ENCODE measurements at places on chromosomes 2 and 18.

DNA sequence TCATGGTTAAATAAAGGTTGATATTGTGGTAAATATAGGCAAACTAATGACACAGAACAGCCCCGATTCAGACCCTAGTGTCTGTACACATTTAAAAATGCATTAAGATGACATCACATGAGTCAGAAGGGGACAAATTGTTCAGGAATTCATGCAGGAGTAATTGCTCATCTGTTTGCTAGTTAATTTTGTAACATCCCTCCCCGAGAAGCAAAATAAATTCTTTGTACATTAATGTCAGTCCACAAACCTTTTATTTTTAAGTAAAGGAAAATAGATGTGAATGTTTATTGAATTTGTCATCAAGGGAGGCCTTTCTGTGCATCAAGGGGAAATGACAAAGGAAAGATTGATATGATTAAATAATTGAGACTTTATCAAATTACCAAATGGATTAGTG lies 69.9 kb downstream of the SH3BP4 start:
- no peak for DNase-seq

GRCh38 chr18:60024857-60025256 lies 125.1 kb downstream of the PMAIP1 start:
- no peak for DNase-seq

DNA sequence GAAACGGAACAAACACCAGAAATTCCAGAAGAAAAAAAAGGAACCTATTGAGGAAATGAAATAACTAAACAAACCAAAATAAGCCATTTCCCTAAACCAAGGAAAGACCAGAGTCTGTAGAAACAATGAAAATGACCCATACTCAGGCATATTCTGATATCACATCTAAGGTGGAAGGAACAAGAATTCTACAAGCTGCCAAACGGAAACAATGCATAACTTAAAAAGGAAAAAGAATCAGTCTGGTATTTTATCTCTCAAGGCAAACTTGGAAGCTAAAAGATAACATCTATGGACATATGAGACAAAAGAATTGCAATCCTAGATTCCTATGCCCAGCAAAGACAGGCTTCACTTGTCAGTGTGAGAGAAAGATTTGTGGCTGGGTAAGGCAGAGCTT lies 326.2 kb downstream of the PDE11A start:
- no peak for DNase-seq

DNA sequence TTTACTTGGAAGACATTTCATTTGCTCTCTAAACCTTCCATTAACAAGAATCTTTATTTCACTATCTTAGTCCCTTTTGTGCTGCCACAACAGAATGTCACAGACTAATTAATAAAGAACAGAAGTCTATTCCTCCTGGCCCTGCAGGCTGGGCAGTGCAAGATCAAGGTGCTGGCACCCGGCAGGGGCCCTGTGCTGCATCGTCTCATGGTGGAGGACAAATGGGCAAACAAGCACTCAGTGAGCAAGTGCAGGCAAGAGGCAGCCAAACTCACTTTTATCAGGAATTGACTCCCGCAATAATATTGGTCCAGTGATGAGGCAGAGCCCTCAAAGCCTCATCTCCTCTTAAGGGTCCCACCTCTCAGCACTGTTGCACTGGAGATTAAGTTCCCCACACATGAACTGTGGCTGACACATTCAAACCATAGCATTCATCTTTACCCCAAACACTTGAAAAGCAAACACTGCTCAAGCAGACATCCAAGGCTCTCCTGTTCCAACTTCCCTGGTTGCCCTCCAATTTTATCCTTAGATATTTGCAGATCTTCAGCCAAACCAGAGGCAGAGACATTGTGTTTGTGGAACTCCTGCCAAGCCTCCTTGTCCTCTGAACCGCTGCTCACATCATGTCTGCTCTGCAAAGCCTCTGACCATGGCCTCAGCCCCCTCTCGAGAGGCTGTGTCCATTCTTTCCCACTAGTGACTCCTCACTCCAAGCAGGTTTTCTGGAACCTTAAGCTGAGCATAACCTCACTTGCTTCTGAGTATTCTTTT lies 404.4 kb upstream of the SOX11 start:
- DNase-seq: peak; percentile 62

DNA sequence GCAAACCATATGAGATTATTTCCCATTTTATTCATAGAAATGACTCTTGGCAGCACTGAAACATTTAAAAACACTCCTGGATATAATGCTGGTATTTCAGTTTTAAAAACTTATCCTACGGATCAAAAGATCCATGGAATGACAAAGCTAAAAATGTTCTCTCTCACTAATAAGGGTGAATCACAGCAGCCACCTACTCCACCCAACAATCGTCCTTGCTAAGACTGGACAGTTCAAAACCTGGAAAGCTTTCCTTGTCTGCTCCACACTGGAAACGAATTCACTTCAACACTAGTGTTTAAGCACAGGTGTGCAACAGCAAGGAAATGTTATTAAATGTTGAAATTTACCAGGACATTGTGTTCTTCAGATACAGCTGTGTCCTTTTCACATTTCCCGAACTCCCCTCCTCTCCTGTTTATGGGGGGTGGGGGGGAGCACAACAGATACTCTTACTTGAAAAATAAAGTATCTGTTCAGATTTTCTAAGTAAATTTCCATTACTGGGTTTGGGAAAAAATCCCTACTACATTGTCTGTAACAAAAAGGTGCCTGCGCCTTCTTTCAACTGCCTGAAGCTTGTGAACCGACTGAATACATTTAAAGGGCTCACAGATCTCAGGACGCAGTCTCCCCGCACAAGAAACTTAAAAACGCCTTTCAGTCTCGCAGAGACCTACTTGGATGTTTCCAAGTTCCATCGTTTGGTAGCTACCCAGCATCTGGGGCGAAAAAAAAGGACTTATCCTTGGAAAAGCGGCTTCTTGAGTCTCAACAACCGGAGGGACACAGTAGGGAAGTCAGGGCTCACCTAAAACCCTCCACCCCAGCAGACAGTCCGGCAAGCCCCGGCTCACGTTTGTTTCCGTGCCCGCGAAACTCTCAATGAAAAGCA lies 1.3 kb downstream of the YWHAQ start:
- DNase-seq: no peak

GRCh38 chr2:120509213-120509815 lies 163.4 kb downstream of the INHBB start:
- no peak for DNase-seq

DNA sequence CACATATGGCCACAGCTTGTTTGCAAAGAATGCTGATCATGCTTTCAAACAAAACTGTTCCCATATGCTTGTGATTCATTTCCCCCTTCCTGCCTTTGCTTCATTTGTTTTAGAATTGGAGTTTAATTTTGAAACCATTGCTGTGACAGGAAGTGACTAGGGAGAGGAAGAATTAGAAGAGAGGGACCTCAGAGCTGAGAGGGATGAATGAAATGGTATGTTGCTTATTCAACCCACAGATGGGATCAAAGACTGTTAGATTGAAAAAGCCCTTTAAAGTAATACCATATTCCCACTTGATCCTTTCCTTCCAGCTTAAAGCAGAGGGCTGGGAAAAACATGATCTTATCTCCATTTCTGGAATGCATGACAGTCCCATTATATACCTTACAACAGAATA lies 106.2 kb upstream of the RNF152 start:
- DNase-seq: no peak

DNA sequence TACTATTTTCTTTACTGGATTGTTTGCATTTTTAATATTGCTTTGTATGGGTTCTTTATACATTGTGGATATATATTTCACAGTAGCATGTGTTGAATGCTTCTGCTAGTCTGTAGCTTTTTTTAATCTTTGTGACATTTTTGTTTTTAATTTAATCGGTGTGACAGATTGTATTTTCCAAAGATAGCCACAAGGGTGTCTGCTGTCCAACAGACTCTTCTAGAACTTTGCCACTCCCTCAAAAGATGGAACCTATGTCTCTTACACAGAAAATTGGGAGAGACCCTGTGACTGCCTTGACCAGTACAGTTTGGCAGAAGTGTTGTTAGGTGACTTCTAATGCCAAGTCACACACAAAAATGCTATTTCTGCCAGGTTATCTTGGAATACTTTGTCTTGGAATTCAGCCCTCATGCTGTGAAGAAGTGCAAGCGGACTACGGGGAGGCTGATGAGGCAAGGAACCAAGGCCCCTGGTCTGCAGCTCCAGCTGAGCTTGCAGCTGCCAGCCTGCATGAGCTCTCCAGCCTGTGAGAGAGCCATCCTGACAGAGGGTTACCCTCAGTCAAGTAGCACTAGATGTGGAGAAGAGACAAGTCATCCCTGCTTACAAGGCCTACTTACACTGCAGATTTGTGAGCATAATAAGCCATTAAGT lies 110.8 kb downstream of the TDRD15 start:
- no peak for DNase-seq

GRCh38 chr2:65402323-65402722 lies 30.1 kb downstream of the SPRED2 start:
- DNase-seq: no peak

DNA sequence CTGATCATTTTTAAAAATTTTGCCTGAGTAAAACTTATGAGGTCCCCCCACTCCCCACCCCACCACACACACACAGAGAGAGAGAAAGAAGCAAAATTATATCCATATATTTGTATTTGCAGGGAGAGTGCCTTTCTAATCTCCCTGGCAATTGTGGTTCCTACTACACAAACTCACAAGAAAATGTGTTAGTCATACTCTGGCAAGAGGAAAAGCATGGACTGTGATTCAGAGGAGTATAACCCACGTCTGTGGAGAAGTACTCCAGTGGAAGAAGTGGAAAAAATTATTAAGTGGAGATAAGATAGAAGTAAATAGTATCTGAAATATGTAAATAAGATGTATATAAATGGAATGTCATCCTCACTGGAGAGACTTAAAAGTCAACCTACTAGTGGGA lies 114.0 kb downstream of the DSEL start:
- DNase-seq: no peak

GRCh38 chr2:136019825-136020224 lies 34.4 kb upstream of the DARS1 start:
- no peak for DNase-seq

DNA sequence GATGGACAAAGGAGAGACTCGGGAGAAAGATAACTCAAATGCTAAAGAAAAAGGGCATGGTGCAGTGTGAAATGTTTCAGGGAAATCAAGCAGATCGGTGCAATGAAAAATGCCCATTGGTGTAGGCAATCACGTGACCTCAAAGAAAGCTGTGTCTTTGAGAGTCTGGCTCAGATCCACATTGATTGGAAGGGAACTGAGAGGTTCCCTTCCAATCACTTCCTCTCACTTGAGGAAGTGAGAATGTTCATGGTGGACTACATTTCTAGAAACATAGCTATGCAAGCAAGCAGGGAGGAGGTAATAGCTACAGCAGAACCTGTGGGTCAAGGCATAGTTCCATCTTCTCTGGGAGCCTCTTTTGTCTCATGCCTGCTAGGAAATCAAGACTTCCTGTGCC lies 187.4 kb downstream of the LPIN1 start:
- no peak for DNase-seq

DNA sequence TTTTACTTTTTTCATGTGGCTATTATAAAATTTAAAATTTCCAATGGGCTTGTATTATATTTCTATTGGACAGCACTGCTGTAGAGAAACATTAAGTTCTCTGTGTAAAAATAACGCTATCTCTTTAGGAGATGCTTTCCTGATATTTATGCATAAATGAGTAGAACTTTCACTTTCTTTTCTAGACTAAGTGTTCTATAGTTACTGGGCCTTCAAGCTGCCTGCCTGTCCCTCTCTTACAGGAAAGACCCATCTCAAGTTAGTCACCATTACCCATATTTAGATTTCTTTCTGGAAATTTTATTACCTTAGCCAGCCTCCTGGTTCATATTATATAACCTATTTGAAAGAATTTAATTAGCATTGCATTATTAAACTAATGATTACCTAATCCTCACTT lies 4.8 kb downstream of the ITGA4 start:
- DNase-seq: no peak

DNA sequence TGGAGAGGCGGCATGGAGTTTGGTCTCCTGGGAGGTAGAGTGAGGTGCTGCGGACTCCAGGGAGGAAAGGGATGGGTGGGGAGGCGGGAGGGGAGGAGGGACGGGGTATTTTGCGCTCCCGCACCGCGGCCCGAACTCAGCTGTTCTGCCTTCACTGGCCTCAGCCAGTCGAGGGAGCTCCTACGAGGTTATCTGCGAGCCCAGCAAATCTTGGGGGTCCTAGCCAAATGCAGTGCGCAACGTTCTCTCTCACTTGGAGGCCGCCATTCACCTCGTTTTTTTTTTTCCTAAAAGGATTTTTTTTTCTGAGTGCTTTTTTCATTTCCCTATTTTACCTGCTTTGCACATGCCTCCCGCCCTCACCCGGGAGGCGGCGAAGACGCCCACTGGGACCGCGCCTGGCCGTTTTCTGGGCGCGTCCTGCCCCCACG lies 877 bp upstream of the BCL2L11 start:
- peak; percentile 47 for DNase-seq

DNA sequence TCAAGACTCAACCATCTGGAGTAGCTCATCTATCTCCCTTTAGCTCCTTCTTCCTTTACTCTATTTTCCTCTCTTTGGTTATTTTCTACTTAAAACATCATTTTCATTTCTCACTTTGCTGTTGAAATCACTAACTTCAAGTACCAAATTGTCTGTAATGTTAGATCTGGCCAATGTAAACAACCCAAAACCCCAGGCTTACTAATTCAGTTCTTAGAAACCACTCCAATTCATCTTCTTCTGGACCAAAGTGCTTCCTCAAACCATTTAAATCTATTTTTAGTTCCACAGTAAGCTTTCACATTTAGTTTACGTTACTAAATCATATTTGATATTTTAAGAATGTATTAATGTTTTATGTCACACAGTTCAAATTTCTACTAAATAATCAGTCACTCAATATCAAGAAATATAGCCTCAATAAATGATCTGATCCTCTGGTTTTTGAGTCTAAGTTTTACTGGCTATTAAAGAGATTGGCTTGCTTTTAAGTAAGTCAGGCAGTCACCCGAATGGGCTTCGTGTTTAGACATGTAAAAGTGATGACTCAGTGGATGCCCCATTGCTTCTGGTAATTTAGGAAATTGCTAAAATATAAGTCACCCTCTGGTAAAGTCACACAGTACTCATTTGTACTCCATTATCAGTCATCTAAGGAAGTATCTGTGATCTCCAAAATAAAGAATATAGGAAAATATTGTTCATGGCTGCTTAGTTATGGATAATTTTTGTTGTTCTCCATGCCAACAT lies 527.2 kb upstream of the SOX11 start:
- peak; percentile 74 for DNase-seq

- no peak for DNase-seq
Measured at GRCh38 chr2:160097326-160097725, 34.9 kb upstream of the PLA2R1 start.

- no peak for DNase-seq
Measured at GRCh38 chr2:232626584-232626983, 6.8 kb upstream of the EFHD1 start.

DNA sequence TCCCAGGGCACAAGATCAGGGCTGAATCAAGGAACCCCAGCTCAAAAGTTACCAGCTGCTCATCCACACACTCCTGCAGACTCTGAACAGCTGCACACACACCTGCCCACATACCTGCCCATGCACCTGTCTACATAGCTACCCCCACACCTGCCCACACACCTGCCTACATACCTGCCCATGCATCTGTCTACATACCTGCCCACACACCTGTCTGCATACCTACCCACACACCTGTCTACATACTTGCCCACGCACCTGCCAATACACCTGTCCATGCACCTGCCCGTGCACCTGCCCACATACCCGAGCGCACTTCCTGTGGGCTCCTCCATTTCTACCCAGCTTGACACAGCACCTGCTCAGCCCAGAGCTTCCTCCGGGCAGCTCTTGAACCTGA lies 122.8 kb upstream of the AGAP1 start:
- DNase-seq: no peak

GRCh38 chr2:85737481-85737880 lies 16.3 kb upstream of the ATOH8 start:
- peak; percentile 87 for DNase-seq
